ENCODE measurements at places on chromosomes 13 and 19. TPM values are rescaled to one million over a fixed set of nuclear protein-coding genes. Genes with fewer than 3 reads are reported as not detected.
A peak's percentile ranks its signal among the peaks of the same experiment; 100 is the strongest.

- DNase-seq: peak; percentile 93
These were observed at the start of gene TNFSF9 for GRCh38 chr19:6530386-6531162. TNFSF9 (plus strand) TSS chr19:6531026; CDS start chr19:6531037, 11 bp downstream.

DNA sequence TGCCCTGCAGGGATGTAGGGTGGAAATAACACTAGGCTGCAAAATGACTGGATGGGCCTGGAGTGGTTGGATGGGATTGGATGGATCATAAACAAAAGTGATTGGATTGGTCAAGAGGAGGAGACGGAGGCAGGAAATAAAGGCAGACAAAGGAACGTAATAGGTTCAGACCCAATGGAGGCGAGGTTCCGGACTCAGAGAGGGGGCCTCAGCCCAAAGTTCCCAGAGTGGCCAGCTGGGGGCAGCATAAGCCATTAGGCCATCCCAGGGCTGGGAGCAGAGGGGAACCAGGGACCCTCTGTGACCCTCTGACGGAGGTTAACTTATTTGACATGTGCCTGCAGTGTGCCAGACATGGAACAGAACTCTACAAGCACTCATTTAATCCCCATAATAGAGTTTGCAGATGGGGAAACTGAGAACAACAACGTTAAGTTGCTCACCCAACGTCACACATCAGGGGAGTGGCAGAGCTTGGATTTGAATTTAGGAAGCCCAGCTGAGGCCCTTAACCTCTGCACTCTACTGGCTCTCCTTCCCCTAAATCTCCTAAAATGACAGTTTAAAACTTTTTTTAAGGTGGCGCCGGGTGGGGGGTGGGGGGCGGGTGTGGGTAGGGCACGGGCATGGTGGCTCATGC, 15.3 kb upstream of the MAP1S start:
- DNase-seq: peak; percentile 84

- DNase-seq: no peak
These were observed at the start of gene TDRD12 for GRCh38 chr19:32719611-32720059. TDRD12 (plus strand) TSS chr19:32719767; CDS start chr19:32720073, 306 bp downstream.

GRCh38 chr13:99307247-99307646, at the start of gene GPR183:
GPR183 (minus strand) TSS chr13:99307399; CDS start chr13:99296145, 11,254 bp downstream.
- DNase-seq: no peak

DNA sequence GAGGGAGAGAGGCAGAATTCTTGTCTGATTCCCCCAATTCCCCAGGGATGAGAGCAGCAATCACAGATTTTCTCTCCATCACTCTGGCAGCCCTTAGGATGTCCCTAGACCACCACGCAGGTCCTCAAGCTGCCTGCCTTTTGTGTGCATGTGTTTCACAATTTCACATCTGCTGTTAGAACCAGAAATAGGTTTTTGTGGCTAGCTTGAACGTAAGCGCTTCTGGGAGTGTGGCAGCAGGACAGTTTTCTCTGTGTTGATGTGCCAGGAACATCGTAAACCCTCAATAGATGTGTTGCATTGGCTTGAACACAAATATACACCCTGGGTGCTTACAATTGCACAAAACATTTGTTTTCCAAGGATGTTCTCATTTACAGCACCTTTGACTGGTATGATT, 78.8 kb upstream of the TMTC4 start:
- no peak for DNase-seq

GRCh38 chr13:110055089-110055488, 251.9 kb downstream of the COL4A1 start:
- no peak for DNase-seq

DNA sequence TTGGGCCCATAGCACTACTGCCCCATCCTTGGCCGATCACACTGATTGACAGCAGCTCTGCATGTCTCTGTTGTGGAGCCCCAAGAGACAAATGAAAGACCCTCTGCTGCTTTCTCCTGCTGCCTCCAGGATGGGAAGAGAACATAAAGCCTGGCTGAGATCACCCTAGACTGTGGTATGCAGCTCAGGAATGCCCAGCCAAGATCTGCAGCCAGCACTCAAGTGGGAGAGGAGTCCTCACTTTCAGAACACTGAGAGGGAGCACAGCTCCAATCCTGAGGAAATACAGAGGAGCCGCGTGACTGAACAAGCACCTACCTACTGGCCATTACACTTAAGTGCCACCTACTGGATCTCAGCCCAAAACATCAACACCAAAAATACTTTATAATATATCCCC, 203.0 kb downstream of the POSTN start:
- DNase-seq: no peak

- no peak for DNase-seq
These were observed 5.8 kb downstream of the TM9SF2 start for GRCh38 chr13:99507054-99507453.

- no peak for DNase-seq
These were observed 845.3 kb downstream of the DIAPH3 start for GRCh38 chr13:59318320-59318930.

DNA sequence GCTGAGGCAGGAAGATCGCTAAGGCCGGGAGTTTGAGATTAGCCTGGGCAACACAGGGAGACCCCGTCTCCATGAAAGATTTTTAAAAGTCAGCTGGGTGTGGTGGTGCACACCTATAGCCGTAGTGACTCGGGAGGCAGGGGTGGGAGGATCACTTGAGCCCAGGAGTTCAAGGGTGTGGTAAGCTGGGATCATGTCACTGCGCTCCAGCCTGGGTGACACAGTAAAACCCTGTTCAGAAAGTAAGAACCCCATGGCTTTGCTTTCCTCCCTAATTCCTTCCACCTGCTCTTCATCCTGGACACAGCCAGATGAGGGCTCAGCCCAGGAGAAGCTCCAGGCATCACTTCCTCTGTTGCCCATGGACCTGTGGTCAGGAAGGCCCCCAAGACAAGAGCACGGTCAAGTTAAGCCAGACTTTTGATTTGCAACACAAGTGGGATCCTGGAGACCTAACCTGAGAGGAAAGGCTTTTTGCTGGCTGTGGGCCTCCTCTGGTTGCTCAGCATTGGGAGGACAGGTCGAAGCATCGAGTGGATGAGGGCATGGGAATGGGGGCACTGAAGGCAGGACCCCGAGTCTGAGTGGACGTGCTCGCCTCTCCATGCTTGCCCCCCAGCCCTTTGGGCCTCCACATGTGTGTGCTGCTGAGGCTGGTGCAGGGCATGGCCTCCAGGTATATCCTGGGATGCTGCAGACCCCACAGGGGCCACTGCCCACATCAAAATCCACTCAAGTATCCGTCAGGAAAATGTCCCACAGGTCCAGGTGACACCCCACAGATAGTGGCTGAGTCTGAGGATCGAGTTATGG, 25.4 kb downstream of the TUBA3C start:
- DNase-seq: peak; percentile 62

DNA sequence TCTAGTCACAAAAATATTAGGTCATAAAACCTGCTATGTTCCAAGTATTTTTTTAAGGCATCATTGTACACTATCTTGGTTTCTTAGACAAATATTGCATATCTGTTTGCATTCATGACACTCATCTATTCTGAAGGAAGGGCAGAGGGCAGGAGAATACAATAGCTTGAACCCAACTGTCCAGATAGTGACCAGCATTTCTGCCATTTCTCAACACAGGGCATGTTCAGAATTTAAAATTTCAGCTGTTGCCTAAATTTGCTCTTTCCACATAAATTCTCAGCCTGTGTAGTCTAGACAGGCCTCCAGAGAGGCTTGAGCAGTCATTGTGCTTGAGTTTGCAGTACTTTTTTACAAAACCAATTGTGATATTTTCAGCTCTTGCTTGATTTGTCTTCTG, 119.5 kb downstream of the ZAR1L start:
- DNase-seq: no peak

DNA sequence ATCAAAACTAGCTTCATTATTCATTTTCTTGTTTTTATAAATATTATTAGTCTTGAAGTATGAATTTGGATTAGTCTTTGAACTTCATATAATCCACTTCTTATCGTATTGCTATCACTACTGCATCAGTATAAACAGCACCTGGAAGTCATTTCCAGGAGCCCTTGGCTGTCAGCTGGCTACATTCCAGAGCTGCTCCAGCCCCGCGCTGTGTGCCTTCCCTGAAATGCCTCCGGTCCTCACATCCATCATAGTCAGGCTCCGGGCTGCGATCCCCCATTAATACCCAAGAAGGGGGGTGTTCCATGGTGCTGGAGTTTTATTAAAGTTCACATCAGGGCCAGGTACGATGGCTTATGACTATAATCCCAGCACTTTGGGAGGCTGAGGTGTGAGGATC, 124.3 kb upstream of the GJB6 start:
- DNase-seq: no peak

- DNase-seq: no peak
These were observed 14.7 kb downstream of the NAA16 start for GRCh38 chr13:41325752-41326151.

DNA sequence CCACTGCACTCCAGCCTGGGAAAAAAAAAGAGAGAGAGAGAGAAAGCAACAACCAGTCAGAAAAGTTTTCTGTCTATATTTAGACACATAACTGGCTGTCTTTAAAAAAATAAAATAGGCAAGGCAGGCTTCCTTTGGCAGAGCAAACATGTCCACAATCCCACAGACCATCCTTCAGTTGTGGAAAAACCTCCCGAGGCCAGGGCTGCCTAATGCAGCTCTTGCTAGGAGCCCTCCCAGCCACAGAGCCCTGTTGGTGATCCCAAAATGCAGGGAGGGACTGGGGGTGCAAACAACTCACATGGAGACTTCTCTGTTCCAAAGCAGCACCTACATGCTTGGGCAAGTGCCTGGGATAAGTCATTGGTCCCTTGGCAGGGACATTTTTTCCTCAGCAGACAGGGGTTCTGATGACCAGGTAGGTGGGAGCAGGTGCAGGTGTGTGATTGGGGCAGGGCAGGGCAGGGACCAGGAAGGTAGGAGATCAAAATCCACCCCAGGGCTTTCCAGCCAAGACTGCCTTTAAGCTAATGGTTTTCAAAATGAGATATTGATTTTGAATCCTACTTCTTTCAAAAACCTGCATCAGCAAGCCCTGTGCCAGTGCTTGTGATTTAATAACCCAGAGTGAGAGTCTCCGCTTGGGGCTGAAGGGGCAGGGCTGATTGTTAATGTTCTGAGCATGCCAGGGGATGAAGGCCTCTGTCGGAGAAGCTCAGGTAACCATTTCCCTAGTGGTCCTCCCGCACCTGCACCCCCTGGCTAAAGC, 178.5 kb downstream of the USP12 start:
- DNase-seq: no peak

GRCh38 chr13:37621811-37622361, 23.3 kb upstream of the POSTN start:
- DNase-seq: no peak

- DNase-seq: no peak
These were observed 1.8 kb downstream of the KATNAL1 start for GRCh38 chr13:30305456-30305970.

- no peak for DNase-seq
These were observed 6.2 kb downstream of the AP1M1 start for GRCh38 chr19:16204005-16204294.

The CATSPERD gene
- total RNA-seq: not detected

The KLK13 gene
- not detected for total RNA-seq

The KLK12 gene
- total RNA-seq: not detected

The LYL1 gene
- total RNA-seq: 9.4 TPM

The ZNF497 gene
- 0.40 TPM for total RNA-seq

The C19orf38 gene
- 0.32 TPM for total RNA-seq

The MBD3L2 gene
- total RNA-seq: not detected

The YJEFN3 gene
- 6.7 TPM for total RNA-seq

The CABP5 gene
- not detected for total RNA-seq

The ZNF534 gene
- 0.73 TPM for total RNA-seq

The ALKBH7 gene
- total RNA-seq: 130 TPM

Data from cardiac septum (tissue), 1 donor.